ENCODE measurements at places on chromosomes 12 and 14.

- DNase-seq: no peak
These were observed 1.5 kb upstream of the LTA4H start for GRCh38 chr12:96036765-96037455.

DNA sequence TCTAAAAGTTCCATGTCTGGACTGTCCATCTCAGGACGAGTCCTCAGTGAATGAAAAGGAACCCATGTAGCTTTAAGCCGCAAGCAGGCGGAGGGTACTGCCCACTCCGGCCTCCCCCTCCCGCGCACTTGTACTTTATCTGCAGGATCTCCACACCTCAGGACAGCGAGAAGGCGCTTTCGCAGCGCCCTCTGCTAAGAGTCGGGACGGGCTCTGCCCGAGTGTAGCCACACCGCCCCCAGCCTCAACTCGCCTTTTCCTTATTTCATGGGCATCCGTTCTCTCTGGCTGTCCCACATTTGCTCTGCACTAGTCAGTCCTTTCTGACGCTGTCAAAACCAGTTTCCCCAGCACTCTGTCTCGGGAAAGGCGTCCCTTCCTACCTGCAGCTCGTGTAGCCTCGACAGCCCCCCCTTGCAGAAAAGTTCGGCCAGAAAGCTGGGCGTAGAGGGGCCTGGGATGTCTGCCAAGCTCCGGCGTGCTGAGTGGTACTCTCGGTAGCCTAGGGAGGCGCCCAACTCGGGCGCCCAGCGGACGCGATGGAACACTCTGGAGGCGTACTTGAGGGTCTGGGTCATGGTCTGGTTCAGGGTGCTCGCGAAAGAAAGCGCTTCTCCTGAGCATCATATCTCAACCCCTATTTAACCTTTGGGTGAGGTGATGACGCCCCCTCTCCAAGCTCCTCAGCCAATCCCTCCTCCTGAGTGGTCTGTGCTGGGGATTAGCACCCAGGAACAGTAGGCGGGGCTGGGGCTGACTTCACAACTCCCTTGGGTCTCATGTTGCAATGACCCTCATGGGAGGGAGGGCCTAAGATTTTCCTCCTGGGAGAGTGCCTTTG, at the start of gene CYP27B1:
Gene CYP27B1, minus strand, starts transcription at position 615 of the 841 bp plus-strand sequence. Its CDS starts 37 bp downstream, at position 578.
- no peak for DNase-seq

GRCh38 chr14:42149609-42150261, 543.1 kb downstream of the LRFN5 start:
- no peak for DNase-seq

DNA sequence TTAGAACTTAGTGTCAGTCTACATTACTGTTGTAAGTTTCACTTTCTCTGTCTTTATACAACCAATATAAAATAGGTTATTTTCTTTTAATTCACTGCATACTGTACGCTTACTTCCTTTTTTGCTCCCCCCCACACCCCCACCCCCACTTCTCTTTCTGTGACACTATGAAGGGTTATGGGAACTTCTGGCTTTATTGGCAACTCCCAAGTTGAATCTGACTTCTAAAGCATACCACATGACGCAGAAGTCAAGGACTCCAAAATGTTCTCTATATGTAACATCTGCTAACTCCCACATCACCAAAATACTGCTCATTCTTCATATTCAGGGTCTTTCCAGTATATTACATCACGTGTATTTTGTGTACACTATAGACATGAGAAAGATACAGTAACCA, 81.2 kb upstream of the ATXN7L3B start:
- no peak for DNase-seq

DNA sequence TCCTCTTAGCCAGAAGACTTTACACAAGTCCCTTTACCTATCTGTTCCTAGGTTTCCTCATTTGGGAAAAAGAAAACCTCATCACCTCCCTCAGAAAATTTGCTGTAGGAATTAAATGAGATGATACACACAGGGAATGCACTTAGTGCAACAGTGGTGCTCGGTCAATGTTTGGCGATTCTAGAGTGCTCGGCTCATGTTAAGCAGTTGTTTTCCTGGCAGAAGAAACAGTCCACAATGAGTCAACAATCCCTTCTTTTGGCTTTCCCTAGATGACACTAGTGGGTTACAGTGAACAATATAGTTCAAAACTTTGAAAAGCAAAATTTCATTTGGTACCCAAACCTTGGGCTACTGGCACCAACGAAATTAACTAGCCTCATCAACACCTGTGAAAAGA, 3.9 kb upstream of the TMEM233 start:
- DNase-seq: no peak

DNA sequence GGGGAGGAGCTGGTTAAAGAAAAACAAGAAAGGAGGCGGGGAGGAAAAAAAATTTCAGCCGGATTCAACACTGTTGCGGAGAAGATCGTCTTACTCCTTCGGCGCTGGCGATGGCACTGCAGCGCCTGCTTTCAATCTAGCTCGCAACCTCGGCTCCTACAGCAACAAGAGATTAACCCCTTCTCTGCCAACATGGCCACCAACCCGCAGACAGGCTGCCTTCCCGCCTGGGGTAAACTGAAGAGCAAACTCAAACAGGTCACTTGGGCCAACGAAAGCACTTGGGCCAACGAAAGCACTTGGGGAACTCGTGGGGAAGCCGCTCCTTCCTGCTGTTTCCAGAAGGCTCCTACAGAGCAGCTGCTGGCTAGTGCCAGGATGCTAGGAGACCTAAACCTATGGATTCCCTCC, 73.7 kb downstream of the CIT start:
- DNase-seq: peak; percentile 40

All from iPS DF 19.7 (cell line).